ENCODE measurements at places on chromosomes 4 and X.
A peak's percentile ranks its signal among the peaks of the same experiment; 100 is the strongest.

DNA sequence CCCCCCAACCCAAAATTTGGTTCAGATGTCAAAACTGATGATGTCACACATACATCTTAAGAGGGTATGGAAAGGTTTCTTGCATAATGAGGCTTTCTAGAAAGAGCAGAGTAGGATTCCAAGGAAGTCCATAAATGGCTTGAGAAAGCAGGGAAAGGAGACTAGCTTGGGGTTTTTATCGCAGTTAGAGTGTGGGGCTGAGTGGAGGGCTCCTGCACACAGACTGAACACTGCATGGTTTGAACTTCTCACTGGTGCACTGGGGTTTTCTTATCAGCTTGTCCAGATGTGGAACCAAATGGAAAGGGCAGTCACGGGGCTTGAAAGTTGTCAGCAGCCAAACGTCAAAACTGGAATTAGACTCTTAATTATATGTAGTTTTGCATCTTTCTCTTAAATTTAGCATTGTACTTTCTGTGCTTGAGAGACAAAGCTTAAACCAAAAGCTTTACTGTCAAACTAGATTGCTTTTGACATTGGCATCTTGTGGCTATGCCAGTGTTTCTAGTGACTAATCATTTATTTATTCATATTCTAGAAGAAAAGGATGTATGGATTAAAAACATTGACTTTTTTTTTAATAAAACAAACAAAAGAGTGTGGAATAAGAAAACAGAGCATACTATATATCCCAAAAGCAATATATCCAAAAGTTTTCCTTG is 78.3 kb upstream of the STIM2 start:
- no peak for DNase-seq

DNA sequence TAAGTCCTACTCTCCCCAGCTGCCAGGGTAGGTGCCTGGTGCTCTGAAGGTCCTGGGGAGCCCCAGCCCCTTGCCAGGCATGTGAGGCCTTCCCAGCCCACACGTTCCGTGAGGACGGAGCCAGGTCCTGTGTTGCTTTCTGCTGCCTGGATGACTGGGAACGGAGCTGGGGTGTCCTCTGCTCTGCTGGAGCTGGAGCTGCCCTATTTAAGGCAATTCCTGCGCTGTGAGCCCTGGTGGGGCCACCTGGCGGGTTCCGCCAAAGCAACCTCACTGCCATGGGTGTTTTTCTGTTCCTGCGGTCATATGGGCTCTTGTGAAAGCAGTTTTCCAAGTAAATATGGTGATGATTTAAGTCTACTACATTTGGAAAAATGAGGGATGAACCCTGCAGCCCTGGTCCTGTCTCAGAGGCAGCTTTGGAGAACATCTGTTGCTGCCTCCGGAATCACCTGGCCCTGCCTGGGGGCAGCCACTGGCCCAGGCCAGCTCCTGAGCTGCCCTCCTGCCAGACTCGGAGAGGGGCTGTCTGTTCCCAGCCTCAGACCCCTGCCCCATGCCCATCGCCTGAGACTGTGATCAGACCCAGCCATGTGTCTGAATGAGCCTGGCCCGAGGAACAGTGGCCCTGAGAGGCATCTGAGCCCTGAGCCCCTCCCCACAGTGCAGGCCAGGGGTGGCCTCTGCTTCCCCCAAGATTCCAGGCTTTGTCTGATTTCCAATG is 33.2 kb downstream of the FGFRL1 start:
- no peak for DNase-seq

- DNase-seq = no peak
These were observed 7.7 kb downstream of the GLOD5 start for GRCh38 chrX:48769230-48769629.

- DNase-seq = peak; percentile 66
These were observed 4.7 kb downstream of the KCND1 start for GRCh38 chrX:48966796-48967579.

- peak; percentile 91 for DNase-seq
These were observed 25.4 kb downstream of the RBPJ start for GRCh38 chr4:26346203-26346620.

DNA sequence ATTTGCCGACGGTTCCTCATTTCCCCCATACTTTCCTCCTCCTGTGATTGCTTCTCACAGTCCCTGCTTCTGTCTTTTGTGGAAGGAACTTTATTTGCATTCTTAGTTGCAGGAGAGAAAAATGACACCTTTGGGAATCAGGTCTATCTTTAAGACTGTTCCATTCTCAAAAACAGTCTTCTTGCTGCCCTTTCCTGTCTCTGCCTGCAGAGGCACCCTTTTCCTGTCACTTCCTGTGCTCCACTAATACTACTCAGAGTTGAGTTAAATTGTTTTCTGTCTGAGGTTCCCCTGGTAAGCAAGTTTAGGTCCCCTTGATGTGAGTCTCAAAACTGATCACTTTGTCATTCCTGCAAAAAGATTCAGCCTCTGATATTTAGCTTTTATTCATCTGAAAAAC is 208.8 kb upstream of the CLNK start:
- DNase-seq = no peak

DNA sequence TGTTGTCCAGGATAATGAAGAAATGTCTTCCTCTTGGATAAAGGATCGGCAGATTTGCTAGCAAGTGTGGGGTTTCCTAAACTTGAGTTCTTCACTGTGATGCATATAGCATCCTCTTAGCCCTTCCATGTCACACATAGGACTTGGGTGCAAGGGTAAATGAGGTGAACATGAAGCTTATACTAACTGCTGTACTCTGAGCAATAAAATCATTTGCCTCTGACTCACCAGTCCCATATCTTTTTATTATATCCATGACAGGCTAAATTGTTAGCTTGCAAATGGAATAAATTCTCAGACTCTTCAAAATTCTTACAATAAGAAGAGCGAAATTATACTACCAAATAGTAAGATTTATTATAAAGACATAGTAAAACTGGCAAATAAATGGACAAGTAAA is 14.7 kb upstream of the TBC1D1 start:
- no peak for DNase-seq

GRCh38 chr4:86450861-86451260 is 91.0 kb upstream of the MAPK10 start:
- DNase-seq = no peak

- DNase-seq = no peak
These were observed 13.5 kb downstream of the ASB11 start for GRCh38 chrX:15301924-15302323.

- DNase-seq = no peak
These were observed 7.4 kb downstream of the MEPE start for GRCh38 chr4:87840149-87840548.

DNA sequence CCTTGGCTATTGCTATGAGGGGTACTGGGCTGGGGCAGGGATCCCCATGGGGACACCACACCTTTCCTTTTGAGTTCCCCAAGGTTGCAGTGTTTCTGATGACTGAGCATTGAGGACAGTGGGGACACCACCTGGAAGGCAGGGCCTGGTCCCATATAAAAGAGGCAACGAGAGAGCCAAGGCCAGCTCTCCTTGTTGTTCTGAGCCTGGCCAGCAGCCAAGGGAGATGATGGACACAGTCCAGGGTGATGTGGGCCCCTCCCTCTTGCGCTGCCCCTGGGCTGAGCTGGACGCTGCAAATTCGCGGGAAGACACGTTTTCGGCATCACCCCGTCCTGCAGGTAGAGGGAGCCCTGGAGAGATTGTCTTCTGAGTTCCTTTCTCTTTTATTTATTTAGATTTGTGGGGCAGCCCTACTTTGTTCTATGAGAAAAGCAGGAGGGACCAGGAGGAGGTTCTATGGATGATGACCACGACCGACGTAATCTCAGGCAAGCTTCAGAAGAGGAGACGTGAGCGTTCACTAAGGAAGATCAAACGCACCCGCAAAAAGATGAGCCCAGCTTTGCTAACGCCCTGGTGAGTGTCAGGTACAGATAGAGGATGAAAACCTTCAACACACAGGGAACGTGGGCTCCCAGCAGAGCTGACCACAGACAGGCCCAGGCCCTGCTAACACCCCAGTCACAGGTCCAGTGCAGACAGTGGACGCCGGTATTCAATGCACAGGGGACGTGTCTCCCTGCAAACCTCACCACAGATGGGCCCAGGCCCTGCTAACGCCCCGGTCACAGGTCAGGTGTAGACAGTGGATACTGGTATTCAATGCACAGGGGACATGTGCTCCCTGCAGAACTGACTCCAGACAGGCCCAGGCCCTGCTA is 97.4 kb downstream of the SHOX start:
- DNase-seq = no peak

- no peak for DNase-seq
These were observed 211.7 kb downstream of the MAML3 start for GRCh38 chr4:139942241-139942640.

DNA sequence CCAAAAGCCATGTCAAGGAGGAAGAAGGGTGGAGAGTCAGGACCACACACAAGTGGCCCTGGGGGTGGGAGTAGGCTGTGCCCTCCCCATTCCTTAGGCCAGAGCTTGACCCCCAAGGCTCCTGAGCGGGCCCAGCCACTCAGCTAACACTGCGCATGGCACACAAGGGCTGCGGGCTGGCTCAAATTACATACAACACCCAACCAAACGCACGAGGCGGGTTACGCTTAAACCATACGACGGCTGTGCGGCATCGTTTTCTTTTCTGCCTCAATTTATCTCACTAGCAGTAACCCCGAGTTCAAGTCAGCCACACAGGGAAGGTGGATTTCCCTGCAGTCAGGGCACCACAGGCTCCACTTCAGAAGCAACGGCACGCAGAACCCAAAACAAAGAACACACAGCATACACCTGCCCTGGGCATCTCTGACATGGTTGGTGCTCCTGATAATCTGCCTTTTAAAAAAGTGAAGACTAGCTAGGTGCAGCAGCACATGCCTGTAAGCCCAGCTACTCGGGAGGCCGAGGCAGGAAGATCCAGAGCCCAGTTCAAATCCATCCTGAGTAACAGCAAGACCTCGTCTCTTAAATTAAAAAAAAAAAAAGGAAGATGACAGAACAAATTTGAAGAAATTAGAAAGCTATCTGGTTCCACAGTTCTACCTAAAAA is 2.9 kb downstream of the GAK start:
- no peak for DNase-seq

DNA sequence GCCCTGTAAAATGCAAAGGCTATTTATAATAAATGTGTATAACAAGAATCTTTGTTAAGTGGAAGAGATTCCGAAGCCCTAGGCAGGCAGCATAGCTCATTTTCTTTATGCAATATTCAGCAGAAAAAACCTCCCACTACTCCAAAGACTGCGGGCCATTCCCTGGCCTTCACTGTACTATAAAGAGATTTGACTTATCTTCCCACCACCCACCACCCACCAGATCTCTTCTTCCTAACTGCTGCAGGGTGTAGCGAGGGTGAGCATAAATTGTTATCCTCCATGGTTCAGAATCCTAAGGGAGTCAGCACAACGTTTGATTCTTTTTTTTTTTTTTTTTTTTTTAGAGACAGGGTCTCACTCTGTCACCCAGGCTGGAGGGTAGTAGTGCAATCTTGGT is 114.8 kb downstream of the NSUN7 start:
- no peak for DNase-seq
